Bronchial smooth muscle cell (primary cell): ENCODE measurements at places on chromosomes 16 and 17. TPM values are rescaled to one million over a fixed set of nuclear protein-coding genes. Genes with fewer than 3 reads are reported as not detected.

The KRTAP1-1 gene
- total RNA-seq = not detected in 2 replicates

The DERL2 gene
- total RNA-seq = 16.9 and 20.2 TPM in 2 replicates

The KCNH4 gene
- not detected in 2 replicates for total RNA-seq

The GGT6 gene
- under 0.01 TPM in 1 of 2 replicates, not detected in the other for total RNA-seq

The SARM1 gene
- 3.9 and 7.2 TPM in 2 replicates for total RNA-seq

The TNP2 gene
- not detected in 2 replicates for total RNA-seq

The LYZL6 gene
- total RNA-seq = not detected in 2 replicates
